ENCODE measurements at places on chromosomes 16 and 17.

- no peak for DNase-seq
Measured at GRCh38 chr17:7437369-7437863, 1.9 kb upstream of the FGF11 start.

GRCh38 chr17:76531486-76532038 lies 5.9 kb downstream of the CYGB start:
- DNase-seq: no peak

DNA sequence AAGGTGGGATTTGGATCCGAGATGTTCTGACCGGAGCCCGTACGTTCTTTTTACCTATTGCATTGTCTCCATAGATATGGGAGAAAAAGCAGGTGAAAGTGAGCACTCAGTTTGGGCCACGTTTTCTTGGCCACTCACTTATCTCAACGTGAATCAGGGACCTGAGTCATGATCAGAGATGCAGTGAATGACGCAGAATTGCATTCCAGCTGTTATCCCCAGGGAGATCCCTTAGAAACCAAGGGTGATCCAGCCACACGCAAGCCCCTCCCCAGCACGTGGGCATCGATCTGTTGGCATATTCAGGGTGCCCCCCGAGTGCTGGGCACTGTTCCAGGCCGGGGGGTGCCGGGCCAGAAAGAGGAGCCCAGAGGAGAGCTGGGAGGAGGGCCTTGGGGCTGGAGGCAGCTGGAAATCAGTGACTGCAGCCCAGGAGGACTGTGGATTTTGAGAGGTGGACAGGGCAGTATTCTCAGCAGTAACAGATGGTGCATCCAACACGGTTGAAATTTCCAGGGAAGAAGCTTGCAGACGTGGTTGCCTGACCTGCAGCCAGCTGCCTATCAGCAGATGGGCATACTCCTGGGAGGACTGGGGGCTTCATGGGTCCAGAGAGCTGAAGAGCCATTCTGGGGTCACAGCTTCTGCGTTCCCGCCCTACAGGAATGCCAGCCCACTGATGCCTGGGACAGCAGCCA lies 87.2 kb upstream of the CACNG5 start:
- no peak for DNase-seq

DNA sequence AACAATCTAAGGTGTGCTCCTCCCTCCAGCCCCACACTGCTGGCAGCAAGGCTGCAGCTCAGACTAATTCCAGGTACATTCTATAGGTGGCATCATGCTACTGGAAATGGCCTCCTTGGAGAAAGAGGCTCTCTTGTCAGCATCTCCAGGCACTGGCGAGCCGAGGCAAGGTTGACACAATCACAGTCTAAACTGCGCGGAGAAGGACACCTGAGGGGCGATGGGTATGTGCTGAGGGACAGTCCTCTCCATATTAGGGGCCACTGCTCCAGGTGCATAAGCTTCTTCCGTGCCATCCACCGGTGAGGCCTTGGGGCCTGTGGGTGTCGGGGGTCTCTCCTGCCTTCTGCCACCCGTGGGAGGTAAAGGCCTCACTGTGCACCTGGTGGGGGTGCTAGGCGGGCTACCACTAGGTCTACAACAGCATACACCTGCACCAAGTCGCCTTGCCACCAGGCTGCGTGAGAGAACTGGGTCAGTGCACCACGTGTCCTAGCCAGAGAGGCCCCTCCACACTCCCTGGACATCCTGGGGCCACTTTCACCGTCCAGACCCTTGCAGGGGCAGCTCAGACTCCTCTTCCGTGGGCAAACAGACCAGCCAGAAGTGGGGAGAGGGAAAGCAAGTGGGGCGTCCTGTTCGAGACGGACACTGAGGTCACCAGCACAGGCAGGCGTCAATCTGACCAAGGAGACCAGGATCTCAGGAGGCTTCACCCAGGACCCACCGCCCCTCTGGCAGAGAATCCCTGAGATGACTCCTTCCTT lies 12.1 kb upstream of the CBX8 start:
- no peak for DNase-seq

DNA sequence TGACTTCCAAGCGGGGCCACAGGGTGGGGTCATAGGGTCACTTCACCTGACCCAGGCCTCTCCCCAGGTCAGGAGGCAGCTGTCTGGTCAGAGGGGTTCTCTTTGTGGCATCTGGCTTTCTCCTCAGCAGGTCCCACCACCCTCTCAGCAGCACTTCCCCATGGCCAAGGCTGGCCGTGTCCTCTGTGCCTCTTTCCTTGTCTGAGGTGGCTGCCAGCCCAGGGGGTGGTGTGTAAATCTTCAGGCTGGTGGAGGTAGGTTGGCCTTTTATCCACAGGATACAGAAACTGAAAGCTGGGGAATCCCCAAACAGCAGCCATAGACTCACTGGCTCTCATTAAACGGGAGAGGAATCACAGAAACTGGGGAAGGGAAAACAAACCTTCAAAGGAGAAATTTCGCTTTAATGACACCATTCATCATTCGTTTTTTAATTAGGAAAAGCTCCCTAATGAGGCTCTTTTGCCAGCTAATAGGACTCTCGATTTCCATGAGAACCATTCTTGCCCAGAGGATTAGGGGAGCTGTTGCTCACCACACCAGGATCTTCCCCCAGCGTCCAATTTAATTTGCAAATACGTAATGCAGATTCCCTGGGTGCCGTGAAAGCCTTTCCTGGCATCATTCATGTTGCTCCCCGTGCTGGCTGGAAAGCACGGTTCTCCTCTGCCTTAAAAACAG lies 18.0 kb downstream of the C17orf75 start:
- no peak for DNase-seq

- DNase-seq: no peak
Measured at GRCh38 chr16:1458336-1458976, 14.1 kb upstream of the CCDC154 start.

DNA sequence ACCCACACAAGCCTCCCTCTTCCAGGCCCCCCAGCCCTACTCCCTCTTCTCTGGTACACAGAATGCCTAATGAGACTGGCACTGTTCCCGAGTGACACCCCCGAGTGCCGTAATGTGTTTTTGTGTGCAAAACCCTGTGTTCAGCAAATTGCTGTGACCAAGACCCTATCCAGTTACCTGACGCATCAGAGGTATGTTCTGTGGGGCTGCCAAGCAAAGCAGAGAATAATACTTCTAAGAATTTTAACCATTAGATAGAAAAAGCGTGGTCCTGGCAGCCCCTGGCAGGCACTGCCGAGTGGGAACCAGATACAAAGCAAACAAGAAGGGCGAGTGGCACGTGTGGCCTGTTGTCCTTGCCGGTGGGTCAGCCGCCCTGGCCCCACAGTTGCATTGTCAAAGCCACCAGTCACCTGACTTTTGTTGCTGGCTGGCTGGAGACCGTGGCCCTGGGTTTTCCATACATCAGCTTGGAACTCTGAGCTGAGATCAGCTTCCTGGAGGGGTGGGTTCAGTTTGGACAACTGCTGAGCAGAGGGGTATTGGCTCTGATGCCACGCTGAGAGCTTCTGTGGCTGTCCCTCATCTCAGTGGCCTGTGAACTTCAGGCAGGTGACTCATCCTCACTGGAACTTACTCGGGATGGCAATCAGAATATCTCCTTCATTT lies 69.1 kb upstream of the BRD7 start:
- no peak for DNase-seq

DNA sequence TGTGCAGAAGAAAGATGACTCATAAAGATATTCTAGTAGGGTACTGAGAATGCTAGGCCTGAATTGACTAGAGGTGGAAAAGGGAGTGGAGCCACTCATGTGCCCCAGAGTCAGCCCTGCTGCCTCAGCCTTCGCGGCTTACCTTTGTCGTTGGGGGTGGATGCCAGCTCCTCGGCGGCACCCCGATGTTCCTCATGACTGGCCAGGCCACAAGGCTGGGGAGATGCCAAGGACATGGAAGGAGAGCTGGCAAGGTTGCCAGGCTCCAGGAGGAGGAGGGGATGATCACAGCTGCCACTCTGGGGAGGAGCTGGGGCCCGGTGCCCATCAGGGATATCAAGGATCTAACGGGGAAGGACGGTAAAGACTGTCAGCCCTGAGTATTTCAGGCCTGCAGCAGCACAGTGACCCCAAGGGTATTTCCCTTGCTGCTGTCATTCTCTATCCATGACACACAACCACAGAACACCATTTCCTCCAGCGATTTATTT lies 9.7 kb upstream of the SLC35B1 start:
- DNase-seq: no peak

DNA sequence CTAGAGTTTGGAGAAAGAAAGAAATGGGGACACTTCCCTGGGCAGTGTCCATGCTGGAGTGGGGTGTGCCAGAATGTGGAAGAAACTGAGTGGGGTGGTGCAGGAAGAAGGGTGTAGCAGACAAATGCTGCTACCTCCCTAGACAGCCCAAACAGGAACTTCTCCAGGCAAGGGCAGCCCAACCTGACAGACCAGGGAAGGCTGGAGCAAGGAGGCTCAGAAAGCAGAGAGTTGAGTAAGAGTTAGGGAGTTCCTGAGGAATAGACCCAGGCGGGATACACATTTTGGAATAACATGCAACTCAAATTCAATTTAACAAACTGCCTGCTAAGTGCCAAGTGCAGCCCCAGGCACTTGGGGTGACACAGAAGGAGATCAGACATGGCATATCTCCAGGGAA lies 1.0 kb upstream of the MYO18A start:
- no peak for DNase-seq

DNA sequence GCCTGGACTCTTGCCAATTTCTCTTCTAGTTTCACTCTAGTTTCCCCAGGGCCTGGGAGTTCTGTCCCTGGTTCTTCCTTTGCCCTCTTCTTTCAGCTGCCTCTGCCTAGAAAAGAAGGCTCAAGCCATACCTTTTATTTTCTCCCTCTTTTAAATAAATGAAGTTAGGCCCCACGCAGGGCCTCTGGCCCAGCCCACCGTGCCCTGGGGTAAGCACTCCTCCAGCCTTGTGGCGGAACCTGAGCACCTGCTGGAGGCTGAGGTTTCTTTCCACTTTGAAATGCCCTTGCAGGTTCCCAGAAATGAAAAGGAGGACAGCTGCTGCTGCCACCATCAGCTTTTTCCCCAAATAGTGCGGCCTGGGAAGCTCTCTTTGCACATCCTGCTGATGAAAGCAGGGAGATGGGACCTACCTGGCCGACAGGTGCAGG lies 139.4 kb downstream of the CCDC182 start:
- no peak for DNase-seq

DNA sequence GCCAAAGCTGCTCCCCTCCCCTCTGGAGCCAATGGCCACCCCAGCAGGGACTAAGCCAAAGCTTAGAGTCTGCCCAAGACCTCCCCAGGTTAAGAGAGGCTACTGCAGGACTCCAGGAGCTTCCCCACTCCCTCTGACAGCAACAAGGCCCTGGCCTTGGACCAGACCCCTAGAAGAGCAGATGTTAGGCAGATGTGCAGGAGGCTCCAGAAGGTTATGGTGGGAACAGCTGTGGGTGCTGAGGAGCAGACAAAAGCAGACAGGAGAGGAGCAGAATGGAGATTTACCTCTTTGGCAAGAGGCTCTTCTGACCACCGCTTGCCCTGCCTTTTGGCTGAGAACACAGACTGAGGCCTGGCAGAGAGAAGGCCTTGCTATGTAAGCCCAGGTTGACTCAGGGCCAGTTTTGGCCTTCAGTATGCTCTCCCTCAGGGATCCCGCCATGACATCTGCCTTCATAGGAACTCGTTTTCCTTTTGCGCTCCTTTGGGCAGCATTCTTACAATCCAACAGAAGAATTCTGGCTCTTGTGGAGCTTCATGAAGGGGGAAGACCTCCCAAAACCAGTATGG lies 113.0 kb downstream of the RBFOX3 start:
- DNase-seq: no peak

DNA sequence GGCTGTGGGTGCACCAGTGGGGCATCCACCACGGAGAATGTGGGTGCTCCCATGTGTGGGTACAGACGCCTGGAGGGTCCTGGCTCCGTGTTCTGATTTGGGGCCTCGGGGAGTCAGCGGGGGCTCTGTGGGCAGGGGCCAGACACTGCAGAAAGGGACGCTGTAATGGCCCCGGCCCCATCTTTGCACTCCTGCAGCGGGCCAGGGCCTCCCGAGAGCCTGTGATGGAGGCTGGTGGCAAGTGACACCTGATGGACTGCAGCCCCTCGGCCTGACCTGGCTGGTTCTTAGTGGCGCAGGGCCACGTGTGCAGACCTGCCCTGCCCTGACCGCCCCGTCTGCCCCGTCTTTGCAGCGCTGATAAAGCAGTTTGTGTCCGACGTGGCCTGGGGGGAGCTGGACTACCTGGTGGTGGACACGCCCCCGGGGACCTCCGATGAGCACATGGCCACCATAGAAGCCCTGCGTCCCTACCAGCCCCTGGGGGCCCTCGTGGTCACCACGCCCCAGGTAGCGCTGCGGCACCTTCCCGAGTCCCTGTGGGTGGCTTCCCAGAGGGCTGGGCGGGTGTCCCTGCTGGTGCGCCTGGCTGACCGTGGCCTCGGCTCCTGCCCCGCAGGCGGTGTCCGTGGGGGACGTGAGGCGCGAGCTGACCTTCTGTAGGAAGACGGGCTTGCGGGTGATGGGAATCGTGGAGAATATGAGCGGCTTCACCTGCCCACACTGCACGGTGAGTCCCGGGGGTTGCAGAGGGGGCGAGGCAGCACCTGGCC lies 4.7 kb downstream of the NUBP2 start:
- no peak for DNase-seq

DNA sequence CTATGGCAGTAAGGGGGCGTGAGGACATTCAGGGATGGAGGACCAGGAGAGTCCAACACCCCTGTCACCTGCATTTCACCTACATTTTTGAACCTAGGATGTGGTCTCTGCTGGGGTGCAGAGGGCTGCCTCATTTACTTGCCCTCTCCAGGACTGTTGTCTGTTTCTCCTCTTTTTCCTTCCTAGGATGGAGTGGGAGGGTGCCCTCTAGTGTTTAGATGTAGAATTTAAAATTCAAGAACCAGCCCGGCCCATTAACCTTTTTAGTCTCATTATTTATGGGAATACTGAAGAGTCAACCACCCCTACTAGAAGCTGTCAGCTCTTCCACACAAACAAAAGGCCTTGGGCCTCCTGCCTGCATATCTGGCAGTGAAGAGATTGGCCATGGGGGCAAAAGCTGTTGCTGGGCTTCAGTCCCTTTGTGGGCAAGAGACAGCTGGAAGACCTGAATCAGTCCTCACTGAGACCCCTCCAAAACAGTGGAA lies 2.5 kb upstream of the STARD3 start:
- no peak for DNase-seq

- DNase-seq: peak; percentile 69
Measured at GRCh38 chr17:79803997-79804855, 7.3 kb upstream of the CBX8 start.

GRCh38 chr16:9311303-9311954 lies 220.0 kb downstream of the HAPSTR1 start:
- DNase-seq: no peak

Data from stimulated activated CD4-positive, alpha-beta T cell treated with anti-CD3 and anti-CD28 coated beads, Interleukin-12 subunit alpha, Interleukin-12 subunit beta, amount 100 ng/mL, for 24 hours (primary cell).